Umbilical cord (tissue), 2 donors: ENCODE measurements at places on chromosomes 7 and 10.

- no peak for DNase-seq
These were observed 19.7 kb upstream of the BNIP3 start for GRCh38 chr10:132001238-132001972.

DNA sequence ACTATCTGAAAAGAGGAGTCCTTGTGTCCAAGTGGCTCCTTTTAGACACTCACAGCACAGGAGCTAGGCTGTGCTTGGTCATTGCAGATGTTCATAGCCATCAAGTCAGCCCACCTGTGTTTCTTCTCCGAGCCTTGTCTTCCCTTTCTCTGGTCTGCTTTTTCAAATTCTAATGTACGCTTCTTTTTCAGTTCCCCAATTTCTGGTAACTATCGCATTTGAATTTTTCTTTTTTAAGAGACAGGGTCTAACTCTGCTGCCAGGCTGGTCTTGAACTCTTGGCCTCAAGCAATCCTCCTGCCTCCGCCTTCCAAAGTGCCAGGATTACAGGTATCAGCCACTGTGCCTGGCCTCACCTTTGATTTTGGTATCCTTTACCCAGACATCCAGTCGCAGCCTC lies 18.9 kb downstream of the APBB1IP start:
- no peak for DNase-seq

DNA sequence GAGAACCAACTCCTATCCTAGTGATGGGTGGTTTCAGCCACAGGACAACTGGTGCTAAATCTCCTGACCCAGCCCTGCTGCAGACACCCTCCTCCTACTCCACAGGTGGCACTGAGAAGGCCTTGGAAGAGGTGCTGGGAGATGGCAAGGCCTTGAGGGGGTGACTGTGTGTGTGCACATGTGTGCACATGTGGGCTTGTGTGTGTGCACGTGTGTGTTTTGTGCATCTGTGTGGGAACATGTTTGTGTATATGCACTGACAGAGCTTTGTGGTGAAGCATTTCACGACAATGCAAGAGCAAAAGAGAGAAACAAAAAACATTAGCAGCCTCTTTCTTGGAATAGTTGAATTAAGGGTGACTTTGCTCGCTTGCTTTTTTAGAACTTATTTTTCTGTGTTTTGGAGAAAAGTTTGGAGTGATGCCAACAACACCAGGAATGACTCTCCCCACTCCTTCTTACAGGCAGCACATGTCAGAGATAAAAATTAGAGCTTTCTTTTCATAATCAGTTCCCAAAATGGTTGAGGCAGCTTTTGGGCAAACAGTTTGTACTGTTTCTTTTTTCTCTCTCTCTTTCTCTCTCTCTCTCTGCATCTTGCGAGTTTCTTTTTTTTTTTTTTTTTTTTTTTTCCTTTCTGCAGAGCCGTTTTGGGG lies 69.5 kb downstream of the SEC61G start:
- DNase-seq = peak; percentile 22

GRCh38 chr10:127908106-127908958 lies 1.4 kb downstream of the PTPRE start:
- DNase-seq = no peak

DNA sequence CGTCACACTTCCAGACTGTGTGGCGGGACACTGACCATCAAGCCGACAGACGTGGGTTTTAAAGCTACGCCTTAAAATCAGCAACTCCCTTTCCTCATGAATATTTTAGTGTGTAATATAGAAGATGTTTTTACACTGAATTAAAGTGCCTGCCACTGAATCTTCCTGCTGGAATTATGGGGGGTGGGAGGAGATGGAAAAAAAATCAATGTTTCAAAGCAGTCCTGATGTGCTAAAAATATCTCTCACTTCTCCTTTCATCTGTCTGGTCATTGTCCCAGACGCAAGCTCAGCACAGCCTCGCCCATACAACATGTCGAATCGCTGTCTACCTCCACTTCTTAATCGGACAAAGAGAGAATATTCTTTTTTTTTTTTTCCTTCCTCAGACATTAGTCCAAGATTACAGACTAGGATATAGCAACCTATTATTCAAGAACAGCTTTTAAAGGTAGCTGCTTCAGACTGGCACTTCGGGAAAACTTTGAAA lies 165.1 kb upstream of the KLF14 start:
- DNase-seq = no peak

DNA sequence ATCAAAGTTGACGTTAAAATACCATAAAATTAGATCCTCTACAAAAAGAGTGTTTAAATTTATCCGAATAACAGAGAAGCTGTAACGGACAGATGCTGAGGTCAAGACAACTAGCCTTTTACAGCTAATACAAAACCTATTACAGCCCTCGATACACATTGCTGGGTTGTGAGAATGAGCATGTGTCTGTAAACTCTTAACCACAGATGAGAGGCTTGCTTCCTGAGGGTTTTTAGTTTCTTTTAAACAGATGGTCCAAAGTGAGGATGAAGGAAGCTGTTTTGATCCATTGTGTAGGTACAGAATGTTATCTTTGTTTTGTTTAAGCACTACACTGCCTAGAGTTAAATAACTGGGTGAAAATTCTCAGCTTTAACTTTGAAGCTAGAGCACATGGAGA lies 578.2 kb downstream of the PARD3 start:
- no peak for DNase-seq
